ENCODE measurements at places on chromosomes 4 and X.

DNA sequence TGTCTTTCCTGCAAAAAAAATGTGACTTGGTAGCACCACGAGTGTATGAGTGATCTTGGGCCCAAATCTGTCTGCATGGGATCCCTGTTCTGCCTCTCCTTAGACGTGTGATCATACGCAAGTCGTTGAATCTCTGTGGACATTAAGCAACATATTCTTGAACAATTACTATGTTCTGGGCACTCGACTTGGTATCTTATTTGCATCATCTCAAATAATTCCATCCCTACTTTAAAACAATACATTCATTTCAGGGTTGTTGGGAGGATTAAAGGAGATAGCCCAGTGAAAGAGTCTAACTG is 145.4 kb upstream of the CPEB2 start:
- no peak for DNase-seq

DNA sequence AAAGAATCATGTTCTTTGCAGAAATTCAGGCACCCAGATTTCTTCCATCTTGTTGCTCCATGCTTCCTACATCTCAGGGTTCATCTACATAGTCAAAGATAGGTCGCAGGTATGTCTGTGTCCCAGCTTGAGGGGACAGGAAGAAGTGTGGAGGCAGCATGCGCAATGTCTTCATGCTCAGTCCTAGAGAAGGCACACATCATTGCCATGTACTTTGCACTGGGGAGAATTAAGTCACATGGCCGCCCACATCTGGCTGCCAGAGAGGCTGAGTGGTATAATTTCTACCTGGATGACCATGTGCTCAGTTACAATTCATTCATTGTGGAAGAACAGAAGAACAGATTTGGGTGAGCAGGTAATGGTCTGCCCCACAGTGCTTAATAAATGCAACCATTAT is 54.1 kb downstream of the GAB1 start:
- no peak for DNase-seq

DNA sequence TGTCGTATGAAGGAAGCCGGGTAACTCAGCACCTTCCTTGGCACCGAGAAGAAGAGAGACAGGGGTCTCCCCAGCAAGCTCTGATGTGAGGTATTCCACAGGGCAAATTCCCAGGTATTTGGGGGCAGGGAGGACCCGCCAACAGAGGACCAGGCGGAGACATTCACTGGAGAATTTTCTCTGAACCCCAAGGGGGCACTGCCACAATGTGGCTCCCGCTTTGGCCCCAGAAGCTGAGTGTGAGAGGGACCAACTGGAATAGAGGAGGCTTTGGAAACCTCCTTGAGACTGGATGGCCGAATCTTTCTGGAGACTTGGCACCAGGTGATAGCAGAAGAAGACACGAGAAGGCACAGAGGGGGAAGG is 735 bp upstream of the GABRE start:
- DNase-seq, result no peak

DNA sequence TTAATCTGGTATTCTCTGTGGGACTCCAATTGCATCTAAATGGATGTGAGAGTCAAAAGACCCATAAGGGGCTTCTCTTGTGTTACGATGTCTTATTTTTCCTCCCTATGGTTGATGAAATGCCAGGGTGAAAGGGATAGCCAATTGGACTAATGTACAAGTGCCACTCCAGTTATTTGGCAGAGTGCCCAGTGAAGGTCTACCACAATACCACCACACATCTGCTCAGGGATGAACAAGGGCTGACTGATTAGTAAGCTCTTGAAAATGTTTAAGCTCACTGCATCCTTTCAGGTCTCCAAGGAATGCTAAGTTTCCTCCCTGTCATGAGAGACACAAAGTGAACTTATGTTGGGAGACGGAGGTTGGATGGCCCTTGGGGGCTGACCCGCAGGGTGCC is 57.8 kb downstream of the HEPH start:
- DNase-seq, result no peak

- peak; percentile 45 for DNase-seq
These were observed 553.6 kb upstream of the BOD1L1 start for GRCh38 chr4:14180983-14181601.

DNA sequence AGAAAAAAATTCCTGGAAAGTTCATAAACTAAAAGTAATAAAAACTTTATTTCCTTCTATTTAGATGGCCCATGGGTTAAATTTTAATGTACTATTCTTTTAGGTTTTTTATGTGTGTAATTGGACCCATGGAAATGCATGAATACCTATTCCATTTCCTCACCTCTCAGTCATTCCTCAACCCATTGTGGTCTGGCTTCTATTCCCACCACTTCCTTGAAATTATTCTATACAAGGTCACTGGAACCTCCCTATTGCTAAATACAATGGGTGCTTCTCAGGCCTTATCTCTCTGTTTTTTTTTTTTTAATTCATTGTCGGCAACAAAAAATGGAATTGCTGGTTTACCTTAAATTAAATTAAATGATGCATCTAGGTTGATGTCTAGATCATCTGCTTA is 17.2 kb downstream of the SLC39A8 start:
- no peak for DNase-seq

GRCh38 chr4:40856277-40856839 is 106.6 kb downstream of the NSUN7 start:
- DNase-seq, result no peak

Data from Caco-2 (cell line).